ENCODE measurements at places on chromosomes 5 and 9. TPM values are rescaled to one million over a fixed set of nuclear protein-coding genes. Genes with fewer than 3 reads are reported as not detected.
A peak's percentile ranks its signal among the peaks of the same experiment; 100 is the strongest.

Gene LECT2
- total RNA-seq = not detected

Gene NKD2
- total RNA-seq = 24.6 TPM

Gene HRH2
- 4.4 TPM for total RNA-seq

Gene PCDHGB3
- total RNA-seq = 1.1 TPM

Gene RAD50
- total RNA-seq = 25.2 TPM

Gene CHSY3
- 0.48 TPM for total RNA-seq

Gene OR1Q1
- not detected for total RNA-seq

Gene IFNA13
- not detected for total RNA-seq

Gene EIF4E1B
- not detected for total RNA-seq

DNA sequence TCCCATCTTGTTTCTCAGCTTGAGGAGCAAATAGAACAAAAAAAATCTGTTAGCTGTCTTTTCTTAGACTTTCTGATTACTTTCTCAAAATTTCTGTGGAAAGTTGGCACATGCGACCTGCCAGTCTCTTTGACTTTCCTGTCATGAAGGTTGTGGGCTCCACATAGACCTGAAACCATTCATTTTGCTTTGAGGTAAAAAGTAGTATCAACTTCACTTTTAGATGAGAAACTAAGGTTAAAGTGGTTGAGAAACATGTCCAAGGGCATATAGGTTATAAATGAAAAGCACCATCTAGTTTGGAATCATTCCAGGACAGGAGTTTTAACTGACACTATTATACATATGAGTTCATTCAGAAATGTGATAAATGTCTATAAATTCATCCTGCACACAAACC, 42.7 kb downstream of the ST8SIA4 start:
- no peak for DNase-seq

GRCh38 chr9:116100711-116101121, 52.9 kb upstream of the PAPPA start:
- no peak for DNase-seq

DNA sequence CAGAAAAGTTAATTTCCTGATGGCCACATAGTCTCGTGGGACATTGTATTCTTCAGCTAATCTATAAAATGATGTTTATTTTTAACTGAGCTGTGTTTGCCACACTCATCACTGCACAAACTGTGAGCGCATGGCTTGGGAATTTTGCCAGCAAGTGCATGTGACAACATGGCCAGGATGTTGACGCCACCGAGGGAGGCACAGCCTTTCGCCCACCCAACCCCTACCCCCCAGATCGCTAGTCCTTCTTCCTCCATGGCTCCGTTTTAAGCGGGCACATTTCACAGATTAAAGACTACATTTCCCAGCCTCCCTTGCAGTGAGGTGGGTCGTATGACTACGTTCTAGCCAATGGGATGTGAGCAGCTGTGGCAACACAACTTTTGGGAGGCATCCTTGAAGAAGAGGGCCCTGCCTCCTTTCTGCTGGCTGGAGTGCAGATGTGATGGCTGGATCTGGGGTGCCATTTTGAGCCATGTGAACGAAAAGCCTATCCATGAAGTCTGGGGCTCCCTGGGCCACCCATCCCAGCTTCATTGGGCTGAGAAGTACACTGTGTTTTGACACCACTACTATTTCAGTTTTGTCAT, 7.9 kb downstream of the NRARP start:
- DNase-seq = peak; percentile 47

GRCh38 chr9:115877852-115878438, 275.6 kb upstream of the PAPPA start:
- DNase-seq = peak; percentile 22

DNA sequence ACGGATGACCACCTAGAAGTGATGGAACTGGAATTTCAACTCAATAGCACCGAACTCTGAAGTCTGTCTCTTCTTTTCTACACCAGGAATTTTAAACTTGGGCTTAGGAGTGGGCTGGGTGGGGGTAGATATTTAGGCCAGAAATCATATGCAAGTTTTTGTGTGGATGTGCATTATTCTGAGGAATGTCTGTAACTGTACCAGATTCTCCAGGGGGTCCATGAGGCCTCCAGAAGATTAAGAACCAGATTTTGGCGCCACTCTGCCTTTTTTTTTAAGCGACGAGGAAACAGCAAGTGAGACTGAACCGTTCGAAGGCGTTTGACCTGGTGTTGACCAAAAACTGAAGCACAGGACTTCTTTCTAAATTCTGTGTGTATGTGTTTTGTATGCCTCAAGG, 88.8 kb upstream of the TTC23L start:
- no peak for DNase-seq

GRCh38 chr5:67901814-67902496, 313.6 kb upstream of the PIK3R1 start:
- DNase-seq = peak; percentile 17

DNA sequence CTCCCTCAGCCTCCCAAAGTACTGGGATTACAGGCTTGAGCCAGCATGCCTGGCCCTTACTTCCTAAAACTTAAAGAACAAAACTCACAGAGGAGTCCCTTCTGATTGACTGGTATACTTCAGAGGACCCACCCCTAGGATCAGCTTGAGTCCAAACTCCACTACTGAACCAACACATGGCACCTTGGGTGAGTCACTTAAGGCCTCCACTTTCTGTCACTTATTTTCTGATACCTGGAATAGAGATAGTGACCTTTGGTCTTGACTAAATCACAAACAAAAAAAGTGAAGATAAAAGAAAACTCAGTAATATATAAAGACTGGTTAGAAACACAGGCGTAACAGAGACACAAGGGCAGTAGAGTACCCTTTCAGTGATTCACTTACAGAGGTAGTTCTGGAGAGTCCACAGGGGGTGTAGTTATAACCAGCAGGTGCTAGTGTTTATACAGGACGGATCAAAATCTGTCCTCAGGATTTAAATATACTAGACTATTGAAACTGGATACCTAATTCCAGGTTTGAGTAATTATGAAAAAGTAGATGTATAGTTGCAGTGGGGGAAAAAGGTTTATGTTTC, 274.3 kb upstream of the ANKRD55 start:
- DNase-seq = no peak

- no peak for DNase-seq
These were observed 32.2 kb downstream of the FRMPD1 start for GRCh38 chr9:37682951-37683350.

DNA sequence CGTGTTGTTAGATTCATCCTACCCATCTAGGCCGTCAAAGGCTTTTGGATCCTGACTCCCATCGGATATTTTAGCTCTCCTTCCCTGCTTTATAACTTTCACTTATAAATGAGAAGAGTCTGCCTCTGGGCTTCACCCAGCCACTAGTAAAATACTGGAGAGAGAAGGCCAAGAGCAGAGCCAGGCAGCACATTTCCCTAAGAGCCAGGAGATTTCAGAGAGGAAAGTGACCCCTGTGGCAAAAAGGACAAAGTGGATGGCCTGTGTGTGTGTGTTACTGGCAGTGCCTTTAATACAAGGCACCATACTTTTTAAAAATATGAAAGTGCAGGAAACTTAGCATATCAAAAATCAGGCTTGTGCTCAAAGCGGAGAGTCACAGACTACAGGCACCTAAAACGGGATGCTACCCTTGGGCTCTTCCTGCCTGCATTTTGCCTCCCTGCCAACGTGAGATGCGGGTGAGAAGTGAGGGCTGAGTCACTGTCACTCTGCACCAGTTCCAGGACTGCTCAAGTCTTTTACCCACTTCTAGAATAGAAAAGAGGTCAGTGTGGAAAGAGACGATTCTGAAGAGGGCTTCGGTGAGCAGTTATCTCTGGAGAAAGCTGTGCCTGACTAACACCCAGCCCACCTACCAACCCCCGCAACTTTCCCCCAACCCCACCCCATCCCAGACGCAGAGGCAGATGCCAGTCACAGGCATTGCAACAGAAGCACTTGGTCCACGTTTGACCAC, 15.9 kb downstream of the NFIL3 start:
- DNase-seq = peak; percentile 20

DNA sequence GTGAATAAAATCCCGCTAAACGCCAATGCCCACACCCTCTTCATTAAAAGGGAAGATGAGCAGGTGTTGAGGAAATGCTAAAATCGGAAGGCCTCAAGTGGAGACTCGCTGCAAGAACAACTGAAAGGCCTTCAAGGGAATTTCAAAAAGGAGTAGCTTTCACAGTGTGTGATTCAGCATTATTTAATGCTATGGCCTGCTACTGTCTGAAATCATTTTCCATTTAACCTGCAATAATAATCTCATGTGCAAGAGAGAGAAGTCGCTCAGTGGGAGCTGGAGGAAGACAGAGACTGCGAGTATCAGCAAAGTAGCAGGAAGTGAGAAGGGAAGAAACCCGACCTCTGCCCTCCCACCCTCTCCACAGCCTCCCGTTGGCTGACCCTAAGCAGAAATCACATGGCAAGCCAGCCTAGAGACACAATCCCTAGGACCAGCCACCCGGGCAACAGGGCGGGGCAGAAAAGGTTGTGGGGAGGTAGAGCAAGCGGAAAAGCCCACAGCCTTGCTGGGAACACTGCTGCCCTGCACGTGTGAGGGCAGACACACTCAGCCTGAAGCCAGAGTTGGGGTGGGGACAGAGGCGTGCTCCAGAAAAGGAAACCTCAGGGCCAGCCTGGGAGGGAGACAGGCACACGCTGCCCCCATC, 39.9 kb upstream of the CTSL start:
- DNase-seq = no peak

DNA sequence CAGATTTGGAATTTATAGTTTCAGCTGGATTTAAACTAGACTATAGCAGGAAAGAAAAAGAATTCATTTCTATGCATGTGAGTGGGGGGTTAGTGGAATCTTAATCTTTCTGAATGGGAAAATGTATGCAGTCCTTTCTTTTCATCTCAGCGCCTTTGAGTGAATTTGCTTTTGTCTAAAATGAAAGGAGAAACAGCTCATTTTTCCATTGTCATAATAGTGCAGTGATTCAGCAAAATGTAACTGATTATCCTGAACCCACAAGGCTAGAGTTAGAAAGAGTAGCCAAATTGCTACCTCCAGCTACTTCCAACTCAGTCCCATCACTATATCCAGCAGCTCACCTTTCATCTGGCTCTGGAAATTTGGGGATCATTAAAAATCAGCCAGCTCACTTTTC, 134.4 kb downstream of the ADAMTSL1 start:
- peak; percentile 40 for DNase-seq

DNA sequence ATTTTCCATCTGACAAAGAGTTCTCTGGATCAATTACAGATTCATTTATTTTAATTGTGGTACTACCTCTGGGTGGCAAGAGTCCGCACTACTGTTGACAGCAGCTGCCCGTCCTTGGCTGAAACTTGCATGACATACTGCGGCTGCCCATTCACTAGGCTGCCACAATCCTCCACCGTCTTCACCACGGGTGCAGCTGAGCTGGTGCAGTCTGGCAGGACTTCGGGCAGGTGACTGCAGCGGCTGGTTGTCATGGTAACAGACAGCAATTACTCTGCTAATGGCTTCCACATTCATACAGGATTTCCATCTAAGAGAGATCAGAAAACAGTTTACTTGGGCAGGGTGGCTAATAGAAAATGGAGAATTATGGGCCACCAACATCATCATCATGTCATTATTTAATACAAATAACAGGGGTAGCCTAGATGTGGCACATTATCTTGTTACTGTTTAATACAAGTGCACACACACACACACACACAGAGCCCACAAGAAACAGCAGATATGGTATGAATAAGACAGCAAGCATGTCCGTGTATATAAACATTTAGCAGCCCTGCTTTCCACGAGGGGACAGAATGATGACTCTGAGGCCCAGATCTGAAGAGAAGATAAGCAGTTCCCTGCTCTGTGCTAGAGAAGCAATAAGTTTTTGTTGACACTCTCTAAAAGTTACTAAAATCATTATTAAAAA, 112.3 kb downstream of the MARCHF3 start:
- peak; percentile 9 for DNase-seq

- no peak for DNase-seq
These were observed 12.2 kb upstream of the SPATA31D1 start for GRCh38 chr9:81976351-81976750.

DNA sequence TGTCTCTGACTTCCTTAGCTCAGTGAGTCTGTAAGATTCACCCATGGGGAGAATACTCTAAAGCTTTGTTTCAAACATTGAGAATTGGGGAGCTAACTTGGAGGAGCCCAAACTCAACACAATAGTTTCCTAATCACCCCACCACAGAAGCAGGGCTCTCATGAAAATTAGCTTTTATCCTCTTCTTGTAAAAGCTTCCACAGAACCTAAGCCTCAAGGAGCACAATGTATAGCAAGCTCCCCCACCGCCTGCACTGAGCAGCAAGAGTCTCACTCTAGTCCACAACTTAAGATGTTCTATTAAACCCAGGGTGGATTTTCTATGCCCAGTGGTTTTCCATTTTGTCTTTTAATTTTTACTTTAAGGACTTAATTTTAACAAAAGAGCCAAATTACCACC, 48.9 kb upstream of the GRHPR start:
- no peak for DNase-seq

DNA sequence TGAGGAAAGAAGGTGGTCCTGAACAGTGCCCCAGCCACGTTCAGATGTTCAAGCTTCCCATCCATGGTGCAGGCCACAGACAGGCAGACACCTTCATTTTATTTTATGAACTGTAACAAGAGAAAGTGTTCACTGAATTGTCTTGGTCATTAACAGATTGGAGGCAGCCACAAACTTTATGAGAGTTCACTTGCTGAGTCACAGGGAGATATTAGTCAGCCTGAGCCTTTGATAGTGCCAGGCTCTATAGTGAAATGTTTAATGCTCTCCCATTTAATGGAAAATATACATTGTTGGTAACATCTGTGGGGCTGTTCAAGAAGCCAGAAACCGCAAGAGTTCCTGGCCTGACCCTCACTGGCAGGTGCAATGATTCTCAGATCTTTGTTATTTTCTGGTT, 237.0 kb downstream of the TENT4A start:
- peak; percentile 57 for DNase-seq

DNA sequence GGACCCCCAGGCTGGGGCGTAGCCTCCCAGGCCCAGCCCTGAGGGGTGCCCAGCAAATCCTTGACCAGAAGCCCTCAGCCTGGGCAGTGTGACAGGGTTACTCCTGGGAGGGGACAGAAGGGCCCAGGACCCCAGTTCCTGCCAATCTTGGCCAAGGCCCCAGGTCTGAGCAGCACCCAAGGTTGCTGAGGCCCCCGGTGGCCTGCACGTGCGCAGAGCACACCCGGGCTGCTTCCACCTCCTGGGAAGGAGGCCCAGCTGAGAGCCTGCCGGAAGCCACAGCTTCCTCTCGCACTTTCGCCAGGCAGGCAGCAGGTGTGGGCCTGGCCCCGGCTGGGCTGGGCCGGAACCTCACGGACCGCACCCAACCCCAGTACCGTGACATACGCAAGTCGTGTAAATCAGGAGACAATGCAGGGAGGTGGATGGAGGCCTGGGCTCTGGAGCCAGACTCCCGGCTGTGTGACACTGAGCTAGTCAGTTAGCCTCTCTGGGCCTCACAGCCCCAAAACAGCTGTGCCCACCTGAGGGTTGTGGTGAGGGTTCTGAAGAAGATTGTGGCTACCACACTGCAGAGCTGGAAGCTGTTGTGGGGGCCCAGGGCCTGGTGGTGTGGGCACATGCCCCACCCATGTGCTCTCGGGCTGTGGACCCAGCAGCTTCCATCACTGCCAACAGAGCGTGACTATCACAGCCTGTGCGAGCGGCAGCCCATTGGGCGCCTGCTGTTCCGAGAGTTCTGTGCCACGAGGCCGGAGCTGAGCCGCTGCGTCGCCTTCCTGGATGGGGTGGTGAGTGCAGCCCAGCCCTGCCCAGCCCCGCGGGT, 5.1 kb downstream of the GRK6 start:
- no peak for DNase-seq

- DNase-seq = no peak
These were observed 38.8 kb upstream of the STARD4 start for GRCh38 chr5:111551161-111551560.

All from RPMI7951 (cell line).